CD8-positive, alpha-beta T cell (primary cell): ENCODE measurements at places on chromosomes 12 and 14.

- DNase-seq: no peak
Measured at GRCh38 chr12:104707794-104708558, 250.1 kb downstream of the SLC41A2 start.

- DNase-seq: no peak
Measured at GRCh38 chr14:99964979-99965378, 100.2 kb upstream of the EVL start.

DNA sequence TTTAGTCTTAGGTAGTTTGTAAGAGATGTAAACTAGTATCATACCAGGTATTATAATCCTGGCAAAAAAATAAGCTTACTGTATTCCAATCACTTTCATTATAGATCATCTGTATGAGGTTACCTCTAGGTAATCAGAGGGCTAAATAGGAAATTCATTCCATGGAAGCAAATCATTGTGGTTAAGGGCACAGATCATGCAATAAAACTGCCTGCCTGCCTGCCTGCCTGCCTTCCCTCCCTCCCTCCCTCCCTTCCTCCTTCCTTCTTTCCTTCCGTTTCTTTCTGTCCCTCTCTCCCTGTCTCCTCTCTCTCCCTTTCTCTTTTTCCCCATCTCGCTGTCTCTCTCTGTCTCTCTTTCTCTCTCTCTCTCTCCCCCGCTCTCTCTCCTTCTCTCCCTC, 3.2 kb upstream of the CLEC9A start:
- DNase-seq: no peak

- DNase-seq: no peak
Measured at GRCh38 chr12:25942709-25943108, 15.8 kb upstream of the RASSF8 start.

- no peak for DNase-seq
Measured at GRCh38 chr12:15525441-15525840, 203.1 kb downstream of the PTPRO start.

GRCh38 chr14:50607181-50607580, 47.2 kb downstream of the ATL1 start:
- DNase-seq: no peak

GRCh38 chr12:67578976-67579661, 69.4 kb upstream of the DYRK2 start:
- DNase-seq: peak; percentile 27

DNA sequence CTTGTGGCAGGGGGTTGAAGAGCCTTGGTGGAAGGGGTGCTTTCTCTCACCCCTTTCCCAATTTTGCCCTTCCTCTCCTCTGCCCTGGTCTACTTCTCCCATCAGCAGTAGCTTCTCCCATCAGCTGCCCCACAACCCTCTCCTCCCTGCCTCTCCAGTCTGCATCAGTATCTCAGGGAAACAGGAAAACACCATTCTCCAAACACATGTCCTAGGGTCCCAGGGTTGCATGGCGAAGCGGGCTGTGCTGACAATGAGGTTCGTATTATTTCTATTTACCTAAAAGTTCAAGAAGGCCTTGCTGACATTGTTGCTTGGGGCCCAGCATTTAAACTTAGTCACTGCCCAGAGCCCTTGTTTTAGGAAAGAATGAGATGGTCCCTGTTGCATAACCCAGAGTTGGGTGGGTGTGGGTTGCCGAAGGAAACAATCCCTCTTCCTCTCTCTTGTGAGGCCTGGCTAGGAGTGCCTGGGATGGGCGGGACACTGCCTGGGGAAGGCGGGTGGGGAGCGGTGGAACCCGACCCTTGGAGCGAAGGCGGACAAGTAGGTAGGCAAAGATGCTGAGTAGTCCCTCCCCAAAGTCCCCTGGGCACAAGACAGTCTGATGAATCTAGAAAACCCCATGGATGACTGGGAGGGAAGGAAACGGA, 1.3 kb upstream of the IGFBP6 start:
- no peak for DNase-seq

DNA sequence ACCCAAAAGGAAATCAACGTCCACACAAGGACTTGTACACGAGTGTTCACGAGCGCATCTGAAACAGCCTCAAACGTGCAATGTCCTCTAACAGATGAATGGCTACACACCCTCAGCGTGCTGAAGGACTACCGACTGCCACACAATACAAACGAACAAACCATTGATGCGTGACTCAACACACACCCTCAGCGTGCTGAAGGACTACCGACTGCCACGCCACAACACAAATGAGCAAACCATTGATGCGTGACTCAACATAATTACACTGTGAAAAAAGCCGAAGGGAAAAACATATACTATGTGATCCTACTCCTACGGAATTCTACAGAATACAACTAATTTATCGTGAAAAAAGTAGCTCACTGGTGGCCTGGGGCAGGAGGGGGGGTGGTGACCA, 25.1 kb upstream of the BTBD6 start:
- no peak for DNase-seq

GRCh38 chr14:33880330-33880729, 70.5 kb downstream of the EGLN3 start:
- no peak for DNase-seq

- no peak for DNase-seq
Measured at GRCh38 chr14:99822800-99823455, 29.7 kb downstream of the EML1 start.

GRCh38 chr12:94020335-94020734, 128.0 kb upstream of the PLXNC1 start:
- no peak for DNase-seq

DNA sequence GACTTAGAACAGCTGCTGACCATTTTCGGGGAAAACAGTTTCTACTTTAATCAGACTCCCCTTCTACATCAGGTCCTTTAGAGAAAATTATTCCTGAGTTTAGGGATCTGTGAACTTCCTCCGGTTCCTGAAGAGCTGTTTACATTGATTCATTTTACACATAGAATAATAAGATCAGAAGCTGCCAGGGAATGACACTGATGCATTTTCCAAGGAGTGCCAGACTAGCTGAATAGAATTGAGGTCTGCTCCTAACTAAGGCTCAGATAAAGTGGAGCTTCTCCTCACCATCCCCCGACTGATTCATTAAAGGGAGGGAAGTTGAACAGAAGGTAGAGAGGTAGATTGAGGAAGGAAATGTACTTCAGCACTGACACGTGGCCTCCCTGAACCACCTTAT, 41.9 kb upstream of the PSMA6 start:
- no peak for DNase-seq

DNA sequence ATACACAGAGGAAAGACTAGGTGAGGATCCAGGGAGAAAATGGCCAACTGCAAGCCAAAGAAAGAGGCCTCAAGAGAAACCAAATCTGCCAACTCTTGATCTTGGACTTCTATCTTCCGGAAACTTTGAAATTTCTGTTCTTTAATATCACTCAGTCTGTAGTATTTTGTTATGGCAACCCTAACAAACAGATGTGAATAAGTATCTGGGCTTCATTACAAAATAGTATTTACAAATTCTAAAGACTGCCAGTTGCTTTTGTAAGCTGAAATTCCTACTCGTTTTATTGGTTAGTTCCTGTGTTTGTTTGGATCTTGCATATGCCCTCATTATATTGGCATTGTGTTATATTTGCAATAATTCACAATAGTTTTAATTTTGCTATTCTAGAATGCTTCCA, 143.2 kb upstream of the USP15 start:
- no peak for DNase-seq

DNA sequence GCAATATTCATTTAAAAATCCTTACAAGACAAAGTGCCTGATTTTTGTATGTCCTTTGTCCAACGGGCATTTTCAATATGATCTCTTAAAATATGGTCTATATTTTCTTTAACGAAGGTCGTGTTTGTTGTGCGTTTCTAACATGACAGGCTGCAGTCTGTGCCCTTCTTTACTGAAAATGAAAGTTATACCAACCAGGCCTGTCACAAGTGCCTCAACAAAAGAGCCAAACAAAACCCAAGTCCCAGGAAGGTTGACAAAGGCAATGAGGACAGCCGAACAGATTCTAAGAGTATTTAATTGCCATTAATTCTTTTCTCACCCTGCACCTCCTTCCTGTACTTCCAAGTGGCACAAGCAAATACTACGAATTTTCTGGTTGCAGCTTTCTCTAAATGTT, 13.9 kb downstream of the PAX9 start:
- no peak for DNase-seq

DNA sequence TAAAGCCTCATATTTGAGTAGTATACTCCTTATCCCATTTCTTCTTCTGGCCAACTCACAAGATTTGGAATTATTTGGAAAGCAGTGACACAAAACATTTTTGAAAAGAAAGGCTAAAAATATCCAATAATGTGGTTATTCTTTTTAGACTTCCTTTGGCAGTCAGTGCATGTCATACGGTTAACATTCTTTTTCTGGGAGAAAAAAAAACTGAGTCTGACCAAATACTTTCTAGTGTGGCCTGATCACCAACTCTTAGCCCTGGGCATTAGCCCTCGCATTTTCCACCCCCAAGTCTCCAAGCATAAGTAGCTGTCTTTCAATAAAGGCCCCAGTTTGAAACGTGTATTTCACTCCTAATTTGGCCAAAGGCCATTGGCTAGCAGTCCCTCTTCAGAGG, 5.9 kb downstream of the RASSF3 start:
- no peak for DNase-seq

GRCh38 chr12:95218150-95219133, 835 bp downstream of the VEZT start:
- DNase-seq: no peak

DNA sequence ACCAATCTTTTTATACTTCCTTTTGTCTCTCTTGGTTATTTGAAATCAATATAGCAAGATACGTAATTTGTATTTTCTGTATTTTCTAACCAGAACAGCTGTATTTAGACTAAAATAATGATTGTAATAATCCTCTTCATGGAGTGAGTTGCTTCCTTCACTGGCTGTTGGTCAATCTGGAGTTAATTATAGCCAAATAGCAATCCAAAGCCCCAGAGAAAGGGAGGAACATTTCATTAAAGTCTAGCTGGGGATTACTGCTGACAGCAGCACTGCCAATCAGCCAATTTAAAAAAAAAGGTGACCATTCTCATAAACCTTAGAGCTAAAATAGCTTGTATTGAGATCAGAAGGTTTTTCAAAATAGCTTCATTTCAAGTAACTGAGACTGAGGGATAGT, 118.0 kb downstream of the TRHDE start:
- DNase-seq: no peak

GRCh38 chr14:93234798-93235197, 27.7 kb downstream of the UBR7 start:
- no peak for DNase-seq

- no peak for DNase-seq
Measured at GRCh38 chr12:14239935-14240872, 125.3 kb upstream of the ATF7IP start.

DNA sequence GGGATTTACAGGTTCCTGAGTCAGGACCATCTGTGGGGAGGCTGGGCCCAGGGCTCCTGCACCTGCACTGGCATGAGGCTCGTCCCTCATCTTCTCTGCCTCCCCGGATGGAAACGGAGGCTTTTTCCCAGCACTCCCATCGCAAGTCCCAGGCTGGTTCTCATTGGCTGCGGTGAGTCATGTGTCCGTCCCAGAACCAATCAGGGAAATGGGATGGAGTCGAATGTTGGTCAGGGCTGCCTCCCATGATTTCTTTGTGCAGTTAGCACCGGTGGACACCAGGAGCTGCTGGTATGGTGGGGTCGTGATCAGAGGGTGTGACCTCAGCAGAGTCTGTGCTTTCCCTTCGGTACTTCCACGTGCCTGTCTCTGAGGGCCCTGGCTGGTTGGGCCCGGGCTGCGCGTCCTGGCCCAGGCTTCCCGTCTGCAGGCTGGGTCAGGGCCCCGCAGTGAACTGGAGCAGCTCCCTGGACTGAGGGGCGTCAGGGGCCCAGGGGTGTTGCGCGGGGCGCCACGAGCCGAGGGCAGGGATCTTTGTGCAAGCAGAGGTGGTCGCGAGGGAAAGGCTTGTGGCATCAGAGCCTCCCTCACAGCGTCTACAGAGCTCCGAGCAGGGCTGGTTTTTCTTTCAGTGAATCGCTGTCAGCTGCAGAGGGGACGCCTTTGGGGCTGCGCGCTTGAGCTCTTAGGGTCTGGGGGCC, 168.1 kb downstream of the ADGRD1 start:
- no peak for DNase-seq

DNA sequence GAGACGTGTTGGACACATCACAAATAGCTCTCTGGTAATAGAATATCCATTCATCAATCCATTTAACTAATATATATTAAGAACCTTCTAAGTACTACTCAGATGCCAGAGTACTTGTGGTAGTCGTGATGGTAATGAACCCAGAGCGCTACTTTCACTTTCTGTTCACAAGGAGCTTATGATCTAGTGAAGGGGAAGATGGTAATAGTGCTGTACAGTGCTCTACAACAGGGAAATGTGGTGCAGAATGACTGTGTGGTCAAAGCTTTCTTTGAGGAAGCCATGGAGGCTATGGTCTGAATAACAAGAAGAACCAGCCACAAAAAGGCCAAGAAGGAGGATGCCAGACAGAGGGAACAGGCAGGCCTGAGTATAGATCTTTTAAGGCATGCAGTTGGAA, 212.0 kb downstream of the PTPRO start:
- no peak for DNase-seq

DNA sequence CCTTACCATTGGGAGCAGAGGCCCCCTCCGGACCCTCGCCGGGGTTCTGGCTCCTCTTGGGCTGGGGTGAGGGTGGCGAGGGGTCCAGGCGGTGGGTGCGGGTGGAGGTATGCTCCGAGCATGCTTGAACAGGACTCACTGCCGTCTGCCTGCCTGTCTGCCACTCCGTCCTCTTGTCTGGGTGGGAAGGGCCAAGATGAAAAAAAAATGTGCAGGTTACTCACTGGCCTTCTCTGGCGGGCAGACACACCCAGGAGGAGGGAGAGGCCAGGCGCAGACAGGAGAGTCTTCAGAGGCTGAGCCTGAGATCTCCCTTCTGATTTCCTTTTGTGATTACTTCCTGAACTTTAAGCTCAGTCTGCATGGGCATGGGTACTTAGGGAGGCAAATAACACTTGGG, 76.1 kb downstream of the STON2 start:
- DNase-seq: no peak

DNA sequence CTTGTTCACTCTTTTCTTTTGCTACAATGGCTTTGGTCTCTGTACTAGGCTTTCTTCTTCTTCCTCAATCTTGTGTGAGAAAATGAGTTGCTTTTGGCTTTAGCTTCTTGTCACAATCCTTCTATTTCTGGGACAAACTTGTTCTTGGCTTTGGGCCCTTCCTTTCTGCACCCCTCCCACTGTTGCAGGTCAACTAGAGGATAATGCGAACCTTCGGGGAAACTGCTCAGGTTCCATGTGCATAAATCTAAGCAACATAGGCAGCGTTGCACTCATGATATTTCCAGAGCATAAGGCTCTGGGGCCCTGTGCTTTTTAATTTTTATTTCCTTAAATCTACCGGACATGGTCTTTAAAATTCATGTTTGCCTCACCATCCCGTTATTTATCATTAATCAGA, 89.8 kb upstream of the LRIG3 start:
- no peak for DNase-seq

- DNase-seq: no peak
Measured at GRCh38 chr14:70856851-70857495, 47.7 kb upstream of the MAP3K9 start.
